CD4-positive, alpha-beta T cell treated with Interleukin-12 subunit alpha and Interleukin-12 subunit beta, for 1 hour (primary cell): ENCODE measurements at places on chromosomes 1 and 21.

DNA sequence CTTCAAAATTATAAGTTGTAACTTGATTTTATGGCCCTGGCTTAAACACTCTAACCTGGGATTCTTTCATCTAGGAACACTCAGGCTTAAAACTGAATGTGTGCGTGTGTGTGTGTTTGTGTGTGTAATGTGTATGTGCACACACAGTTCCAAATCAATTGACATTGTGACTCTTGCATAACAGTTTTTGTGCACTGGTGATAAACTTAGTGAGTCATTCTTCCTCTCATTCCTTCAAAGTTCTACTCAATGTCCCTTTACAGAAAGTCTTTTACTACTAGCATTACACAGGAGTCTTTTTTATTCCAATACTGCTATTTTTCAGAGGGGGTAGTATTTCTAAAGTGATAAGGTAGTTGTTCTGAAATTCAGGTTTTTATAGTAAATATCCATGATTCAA is 943.6 kb downstream of the KCNT2 start:
- DNase-seq = no peak

- no peak for DNase-seq
Measured at GRCh38 chr1:164622068-164622845, 63.3 kb downstream of the PBX1 start.

- DNase-seq = no peak
Measured at GRCh38 chr1:160827418-160827817, 31.4 kb downstream of the LY9 start.

DNA sequence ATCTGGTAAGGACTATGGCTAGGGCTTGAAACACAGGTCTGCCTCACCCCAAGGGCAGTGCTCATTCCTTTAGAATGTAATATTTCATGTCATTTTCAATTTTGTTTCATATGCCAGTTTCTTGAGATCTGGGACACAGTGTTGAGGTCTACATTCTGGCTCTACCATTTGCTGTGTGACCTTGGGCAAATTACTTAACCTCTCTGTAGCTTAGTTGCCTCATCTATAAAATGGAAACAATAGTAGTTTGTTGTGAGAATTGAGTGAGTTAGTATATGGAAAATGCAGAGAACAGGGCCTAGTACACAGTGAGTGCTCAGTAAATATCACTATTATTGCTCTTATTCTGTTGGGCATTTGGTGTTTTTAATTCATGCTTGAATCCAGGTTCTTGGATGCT is 84.4 kb downstream of the WDR3 start:
- DNase-seq = no peak

DNA sequence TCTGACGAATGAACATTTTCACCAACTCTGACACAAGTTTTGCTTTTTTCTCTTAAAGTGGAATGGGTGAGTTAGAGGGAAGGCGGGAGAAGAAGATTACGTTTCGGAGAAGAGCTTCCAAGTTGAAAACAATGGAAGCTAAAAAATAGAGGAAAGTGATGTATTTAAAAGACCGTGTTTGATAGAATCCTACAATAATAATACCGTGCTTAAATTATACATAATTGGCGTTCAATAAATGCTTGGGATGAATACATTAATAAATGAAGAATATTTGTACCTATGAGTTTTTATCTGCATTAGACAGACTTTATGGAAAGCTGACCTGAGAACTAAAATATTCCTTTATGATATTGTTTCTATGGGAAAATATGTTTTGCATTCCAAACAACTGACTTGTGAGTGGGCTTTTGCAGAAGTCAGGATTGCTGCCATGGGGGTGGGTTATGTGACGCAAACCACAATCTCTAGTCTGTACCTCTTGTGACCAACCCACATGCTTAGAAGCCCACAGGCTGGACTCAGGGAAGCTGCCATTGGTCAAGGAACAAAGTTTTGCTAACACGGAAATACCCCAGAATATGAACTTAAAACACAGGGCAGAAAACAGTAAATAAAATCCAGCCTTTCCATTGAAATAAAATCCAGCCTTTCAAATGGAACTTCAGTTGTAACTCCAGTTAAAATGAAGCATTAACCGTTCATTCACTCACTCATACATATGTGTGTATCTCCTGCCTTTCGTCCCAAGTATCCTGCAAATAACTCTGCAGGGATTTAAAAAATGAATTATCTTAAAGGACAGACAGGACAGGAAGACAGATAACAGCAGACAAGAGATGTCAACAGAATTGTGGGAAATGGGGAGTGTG is 21.3 kb upstream of the ATF3 start:
- no peak for DNase-seq

DNA sequence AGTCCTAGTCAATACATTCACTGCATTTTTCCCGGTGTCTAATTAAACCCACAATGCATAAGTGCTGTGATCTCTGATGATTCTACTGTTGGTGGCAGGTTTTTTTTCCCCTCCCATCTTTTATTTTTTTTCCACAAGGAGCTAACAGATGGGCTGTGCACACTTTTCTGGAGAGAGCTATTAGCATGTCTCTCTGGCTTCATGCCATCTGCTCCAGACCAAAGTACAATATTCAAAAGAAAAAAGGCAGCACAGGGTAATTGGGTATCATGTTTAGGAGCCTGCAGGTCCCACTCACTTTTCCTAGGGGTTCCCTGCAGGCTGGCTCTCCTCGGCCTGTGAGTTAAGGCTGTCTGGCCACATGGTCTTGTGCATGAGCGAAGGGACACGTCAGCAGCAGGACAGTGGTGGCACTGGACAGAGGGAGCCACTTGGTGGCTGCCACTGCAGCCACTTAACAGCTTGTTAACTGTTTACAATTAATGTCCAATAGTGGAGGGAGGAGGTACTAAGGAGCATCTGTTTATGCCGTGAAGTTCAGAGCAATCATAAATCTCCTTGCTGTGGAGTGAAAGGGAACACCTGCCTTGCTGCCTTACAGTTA is 53.5 kb upstream of the C8B start:
- DNase-seq = no peak

GRCh38 chr1:64685217-64685616 is 59.7 kb upstream of the RAVER2 start:
- no peak for DNase-seq

GRCh38 chr1:207328908-207329440 is 7.5 kb downstream of the CD55 start:
- DNase-seq = no peak

DNA sequence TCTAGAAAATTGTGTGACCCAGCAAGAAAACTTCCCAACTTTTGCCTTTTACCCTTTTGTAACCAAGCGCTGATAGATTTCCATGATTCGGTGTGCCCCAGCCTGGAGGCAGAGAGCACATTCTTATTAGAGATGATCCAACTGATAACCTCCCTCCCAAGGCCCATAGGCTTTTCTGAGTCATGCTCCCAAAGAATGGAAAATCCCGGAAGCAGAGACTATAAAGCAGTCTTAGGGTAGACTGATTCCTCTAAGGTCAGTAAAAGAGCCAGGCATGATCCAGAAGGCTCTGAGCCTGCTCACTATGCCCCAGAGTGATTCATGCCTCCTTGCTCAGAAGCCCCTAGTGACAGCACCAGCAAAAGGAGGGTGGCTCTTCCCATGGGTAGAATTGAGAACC is 4.3 kb downstream of the CAMK1G start:
- DNase-seq = no peak

GRCh38 chr1:15016001-15016400 is 137.5 kb upstream of the TMEM51 start:
- no peak for DNase-seq

DNA sequence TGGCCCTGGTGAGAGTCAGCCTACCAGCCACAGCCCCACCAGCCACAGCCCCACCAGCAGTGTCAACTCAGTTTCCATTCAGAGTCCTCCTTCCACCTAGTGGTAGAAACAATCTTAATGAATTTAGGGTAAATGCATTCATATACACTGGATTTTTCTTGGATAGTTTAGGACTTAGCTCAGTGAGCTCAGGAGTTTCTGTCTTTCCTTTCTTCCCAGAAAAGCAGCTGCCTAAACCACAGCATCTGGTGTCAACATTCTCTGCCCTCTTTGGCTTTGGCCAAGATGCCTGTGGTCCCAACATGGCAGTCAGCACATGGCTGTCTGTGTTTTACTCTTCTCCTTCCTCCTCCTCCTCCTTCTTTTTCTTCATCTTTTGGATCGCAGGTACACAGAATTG is 94.0 kb downstream of the CLIC6 start:
- DNase-seq = no peak

DNA sequence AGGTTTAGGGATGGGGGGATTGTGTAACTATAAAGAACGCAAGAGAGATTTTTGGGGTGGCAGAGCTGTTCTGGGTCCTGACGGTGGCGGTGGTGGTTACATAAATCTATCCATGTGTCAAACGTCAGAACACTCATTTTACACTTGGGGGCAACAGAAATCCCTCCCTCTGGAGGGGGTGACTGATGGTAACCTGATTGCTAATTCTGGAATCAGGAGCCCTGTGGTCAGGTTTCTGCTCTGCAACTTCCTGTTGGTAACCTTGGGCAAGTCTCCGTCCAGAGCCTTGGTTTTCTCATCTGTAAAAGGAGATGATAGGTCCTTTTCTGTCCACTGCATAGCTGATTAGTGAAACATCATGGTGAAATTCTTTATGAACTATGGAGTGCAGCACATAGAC is 40.9 kb downstream of the ALPL start:
- no peak for DNase-seq

DNA sequence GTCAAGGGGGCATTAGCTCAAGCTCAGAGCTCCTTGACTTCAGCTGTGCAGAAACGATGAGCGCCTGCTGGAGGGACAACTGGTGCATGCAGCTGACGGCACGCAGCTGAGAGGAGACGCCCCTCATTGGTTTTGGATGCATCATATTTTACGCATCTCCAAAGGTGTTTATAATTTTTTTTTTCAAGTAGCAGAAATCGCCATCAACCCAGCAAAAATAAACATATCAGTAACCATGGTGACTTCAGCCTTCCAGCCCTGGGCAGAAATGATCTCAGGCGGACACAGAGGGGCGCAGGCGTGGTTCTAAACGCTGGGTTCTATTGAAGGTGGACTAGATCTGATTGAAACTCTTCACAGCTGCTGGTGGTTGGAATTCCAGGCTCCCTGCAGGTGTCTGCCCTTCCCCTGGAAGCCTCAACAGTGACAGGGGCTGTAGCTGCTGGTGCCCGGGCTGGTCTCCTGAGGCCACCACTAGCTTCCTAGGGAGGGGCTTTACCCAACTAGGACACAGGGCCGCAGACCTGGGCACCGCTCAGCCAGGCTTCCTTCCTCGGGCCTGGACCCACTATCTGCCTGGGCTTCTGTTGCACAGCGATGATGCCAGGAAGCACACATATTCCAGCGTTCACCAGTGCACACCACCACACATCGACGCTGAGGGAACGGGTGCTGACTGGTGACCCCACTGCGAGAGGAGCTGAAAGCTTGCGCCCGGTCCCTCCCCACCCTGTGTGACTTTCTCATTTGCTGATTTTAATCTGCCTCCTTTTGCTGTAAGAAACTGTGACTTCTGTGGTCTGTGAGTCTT is 63.7 kb upstream of the ABCG1 start:
- no peak for DNase-seq

- no peak for DNase-seq
Measured at GRCh38 chr1:61111084-61112004, 29.0 kb downstream of the NFIA start.

GRCh38 chr1:111570781-111571181 is 48.8 kb upstream of the RAP1A start:
- peak; percentile 50 for DNase-seq

DNA sequence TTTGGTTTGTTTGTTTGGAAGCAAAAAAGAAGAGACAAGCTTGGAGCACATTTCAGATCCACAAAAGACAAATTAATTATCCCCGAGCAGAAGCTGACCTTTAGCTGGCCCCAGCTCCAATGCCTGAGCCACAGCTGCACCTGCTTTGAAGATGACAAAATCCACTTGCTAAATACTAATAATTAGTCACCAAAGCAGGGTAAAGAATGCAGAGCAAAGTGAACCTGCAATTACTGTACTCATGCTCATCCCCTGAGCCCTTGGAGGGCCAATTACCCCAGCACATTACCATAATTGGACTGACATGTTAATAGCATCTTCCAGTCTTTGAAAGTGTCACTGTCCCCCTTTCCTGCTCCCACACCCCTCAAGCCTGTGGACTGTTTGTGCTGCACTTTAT is 38.2 kb upstream of the KCND3 start:
- DNase-seq = no peak
